Endothelial cell of coronary artery (primary cell): ENCODE measurements at places on chromosomes 11 and 22. TPM values are rescaled to one million over a fixed set of nuclear protein-coding genes. Genes with fewer than 3 reads are reported as not detected.

C1QTNF4 gene
- total RNA-seq: 0.18 and 0.28 TPM in 2 replicates

PAMR1 gene
- 0.18 and 0.56 TPM in 2 replicates for total RNA-seq

PRG3 gene
- total RNA-seq: not detected in 2 replicates

PKDREJ gene
- under 0.01 TPM in 1 of 2 replicates, not detected in the other for total RNA-seq

MS4A4A gene
- not detected in 2 replicates for total RNA-seq

CASP1 gene
- 10.0 and 43.6 TPM in 2 replicates for total RNA-seq

TUB gene
- 2.3 and 3.2 TPM in 2 replicates for total RNA-seq

MMP27 gene
- total RNA-seq: not detected in 2 replicates

RFPL1 gene
- not detected in 2 replicates for total RNA-seq

CD3E gene
- not detected in 2 replicates for total RNA-seq
